SK-N-SH treated with all-trans-retinoic acid at 6 μM for 48 hours (cell line): ENCODE measurements at places on chromosomes 4 and X.

GRCh38 chr4:10492464-10492863, 35.2 kb upstream of the ZNF518B start:
- no peak for ATAC-seq

- no peak for ATAC-seq
These were observed 6.8 kb downstream of the MECP2 start for GRCh38 chrX:154090731-154091130.

DNA sequence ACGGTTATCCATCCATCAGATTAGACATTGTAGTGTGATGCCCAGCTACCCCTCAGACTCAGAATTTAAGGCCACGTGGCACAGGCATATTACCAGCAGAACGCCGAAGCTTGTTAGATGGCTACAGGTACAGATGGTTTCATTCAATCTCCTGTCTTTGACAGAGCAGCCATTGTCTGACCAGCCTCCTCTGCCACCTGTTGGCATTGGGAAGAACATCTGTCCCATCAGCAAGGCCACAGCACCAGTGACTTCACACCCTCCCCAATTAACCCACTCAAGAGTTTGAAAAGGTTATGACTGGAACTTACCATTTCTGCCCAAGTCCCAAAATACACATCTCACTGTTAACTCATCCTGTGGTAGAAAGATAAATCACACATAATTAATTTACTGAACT, 22.0 kb upstream of the PHKA2 start:
- 0 out of 3 replicates have a peak, but pooled peaks have one; percentile 20 for ATAC-seq

GRCh38 chrX:11664211-11665167, 1.2 kb downstream of the ARHGAP6 start:
- no peak; the same call in 2 of the 3 replicates for ATAC-seq

DNA sequence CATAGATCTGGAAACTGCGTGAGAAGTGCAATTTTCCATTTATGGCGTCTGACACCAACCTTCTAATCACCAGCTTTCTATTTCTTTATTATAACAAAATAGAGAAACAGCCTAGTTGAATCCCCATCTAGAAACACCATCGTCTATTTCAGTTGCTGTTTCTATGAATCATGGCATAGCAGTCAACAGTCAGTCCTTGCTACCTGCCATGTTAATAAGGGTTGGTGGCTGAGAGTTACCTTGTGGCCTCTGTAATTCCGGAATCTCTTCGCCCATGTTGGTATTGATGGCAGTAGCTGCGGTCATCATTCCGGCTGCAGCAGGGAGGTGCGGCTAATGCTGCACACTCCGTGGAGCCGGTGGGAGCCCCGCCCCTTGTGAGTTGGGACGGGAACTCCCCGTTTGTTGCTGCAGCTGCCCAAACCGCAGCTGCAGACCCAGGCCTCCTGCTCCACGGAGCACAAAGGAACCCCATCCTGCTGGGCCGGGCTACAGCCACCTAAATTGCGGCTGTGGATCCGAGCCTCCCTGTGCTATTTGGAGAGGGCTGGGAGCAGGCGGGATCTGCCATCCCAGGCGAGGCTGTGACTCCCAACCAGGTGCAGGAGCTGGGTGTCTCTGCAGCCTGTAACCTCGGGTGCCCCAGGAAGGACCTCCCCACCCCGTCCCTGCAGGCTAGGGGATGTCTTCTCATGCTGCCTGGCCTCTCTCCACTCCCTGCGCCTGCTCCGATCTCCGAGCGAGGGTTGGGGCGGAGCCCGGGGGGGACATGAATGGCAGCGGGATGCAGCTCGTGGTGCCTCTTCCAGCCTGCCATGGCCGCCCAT, 115.4 kb upstream of the STK26 start:
- no peak for ATAC-seq

DNA sequence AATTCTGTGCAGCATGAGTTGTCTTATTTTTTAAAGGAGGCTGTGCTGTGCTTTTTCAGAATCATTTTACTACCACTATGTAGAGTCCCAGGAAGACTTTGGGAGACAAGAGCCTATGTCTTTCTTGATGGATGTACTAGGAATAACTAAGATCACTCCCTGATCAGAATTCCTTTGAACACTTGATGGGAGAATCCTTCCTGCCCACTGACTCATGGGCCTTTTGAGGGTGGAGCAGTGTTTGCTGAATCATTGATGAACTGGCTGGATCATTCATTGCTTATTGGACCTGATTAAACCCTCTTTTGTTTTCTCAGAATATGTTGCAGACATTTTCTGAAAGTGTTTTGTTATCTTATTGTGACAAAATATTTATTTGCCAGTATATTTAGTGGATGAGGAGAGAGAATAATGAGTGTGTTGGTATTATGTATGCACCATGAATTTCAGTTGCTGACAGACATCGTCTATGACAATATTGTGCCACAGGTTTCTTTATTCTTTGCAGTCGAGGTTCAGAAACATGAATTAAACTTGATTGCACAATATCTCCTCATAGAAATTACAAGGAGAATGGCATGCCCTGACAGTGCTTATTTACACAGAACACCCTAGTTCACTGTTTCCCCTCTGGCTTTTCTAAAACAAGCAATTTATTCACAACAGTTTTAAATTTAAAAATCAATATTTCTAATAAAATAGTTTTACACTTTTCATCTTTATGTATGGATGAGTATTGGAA, 36.3 kb downstream of the POU4F2 start:
- no peak for ATAC-seq

DNA sequence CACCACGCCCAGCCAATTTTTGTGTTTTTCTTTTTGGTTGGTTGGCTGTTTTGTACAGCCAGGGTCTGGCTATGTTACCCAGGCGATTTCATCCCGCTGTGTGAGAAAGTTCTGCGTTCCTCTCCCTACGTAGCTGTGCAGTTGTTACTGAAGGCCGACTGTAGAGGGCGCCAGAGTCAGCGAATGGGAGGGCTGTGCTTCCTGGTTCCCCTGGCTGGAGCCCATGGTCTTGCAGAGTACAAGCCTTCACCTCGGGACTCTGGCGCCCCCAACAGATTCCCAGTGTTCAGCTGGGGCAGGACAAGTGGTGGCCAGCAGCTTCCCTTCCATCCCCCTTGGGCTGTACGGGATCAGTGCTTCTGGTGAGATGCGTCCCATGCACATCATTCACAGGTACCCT, 5.6 kb upstream of the CT45A1 start:
- peak; percentile 84 for ATAC-seq

GRCh38 chr4:174600391-174600790, 78.1 kb upstream of the HPGD start:
- ATAC-seq, result no peak

GRCh38 chrX:8043121-8043520, 115.9 kb upstream of the PNPLA4 start:
- no peak for ATAC-seq

- no peak for ATAC-seq
These were observed 633.1 kb downstream of the GRXCR1 start for GRCh38 chr4:43525646-43526045.

DNA sequence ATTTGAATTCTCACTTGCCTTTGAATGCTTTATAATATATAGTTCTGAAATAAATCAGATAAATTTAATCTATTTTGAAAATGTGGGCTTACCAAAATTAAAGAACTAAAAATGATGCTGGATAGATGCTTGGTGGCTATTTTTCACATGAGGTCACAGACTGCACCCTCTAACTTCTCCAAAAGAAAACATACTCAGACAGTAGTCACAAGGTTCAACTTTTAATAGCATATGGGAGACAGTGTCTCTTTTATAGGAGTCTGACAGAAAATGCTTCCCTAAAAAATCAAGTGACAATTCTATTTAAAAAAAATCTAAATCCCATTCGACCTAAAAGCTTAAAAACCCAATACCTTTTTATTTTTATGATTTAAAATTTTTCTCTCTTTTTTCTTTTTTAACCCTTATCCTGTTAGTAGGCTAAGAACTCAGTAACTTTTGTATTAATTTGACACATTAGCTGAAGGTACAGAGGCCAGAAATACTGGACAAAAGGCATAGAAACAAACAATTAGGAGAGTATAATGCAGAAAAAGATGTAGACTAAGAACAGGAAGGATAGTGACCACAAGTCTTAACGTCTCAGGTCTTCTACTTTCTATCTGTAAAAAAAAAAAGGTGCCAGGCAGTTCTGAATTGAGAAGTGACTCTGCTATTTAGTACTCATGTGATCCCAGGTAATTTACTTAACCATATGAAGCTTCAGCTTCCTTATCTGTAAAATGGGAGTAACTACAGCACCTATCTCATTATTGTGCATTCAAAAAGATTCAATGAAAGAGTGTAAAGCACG, 7.6 kb downstream of the TIGD4 start:
- ATAC-seq, result no peak

- ATAC-seq, result no peak
These were observed 171.9 kb downstream of the TENM3 start for GRCh38 chr4:182415116-182415515.

GRCh38 chrX:20995829-20996228, 378.4 kb upstream of the CNKSR2 start:
- no peak for ATAC-seq

- peak; percentile 45 for ATAC-seq
These were observed 562 bp downstream of the AKAP17A start for GRCh38 chrX:1591863-1592469.

DNA sequence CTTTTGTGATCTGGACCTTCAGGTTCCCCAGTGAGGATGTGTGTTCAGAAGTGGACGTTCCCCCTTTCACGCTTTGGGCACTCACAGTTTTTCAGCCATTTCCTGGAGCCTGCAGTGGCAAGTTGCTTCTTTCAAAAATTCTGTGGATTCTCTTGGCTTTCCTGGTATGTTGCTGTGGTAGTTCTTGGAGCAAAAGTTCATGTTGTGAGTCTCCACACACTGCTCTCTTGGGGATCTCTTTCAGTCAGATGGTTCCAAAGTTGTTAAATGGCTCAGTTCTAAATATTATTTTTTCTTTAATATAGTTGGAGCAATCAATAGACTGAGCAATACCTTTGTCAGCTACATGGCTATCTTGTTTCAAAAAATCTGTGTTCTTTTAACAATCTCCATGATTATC, 28.5 kb upstream of the BANK1 start:
- no peak for ATAC-seq

DNA sequence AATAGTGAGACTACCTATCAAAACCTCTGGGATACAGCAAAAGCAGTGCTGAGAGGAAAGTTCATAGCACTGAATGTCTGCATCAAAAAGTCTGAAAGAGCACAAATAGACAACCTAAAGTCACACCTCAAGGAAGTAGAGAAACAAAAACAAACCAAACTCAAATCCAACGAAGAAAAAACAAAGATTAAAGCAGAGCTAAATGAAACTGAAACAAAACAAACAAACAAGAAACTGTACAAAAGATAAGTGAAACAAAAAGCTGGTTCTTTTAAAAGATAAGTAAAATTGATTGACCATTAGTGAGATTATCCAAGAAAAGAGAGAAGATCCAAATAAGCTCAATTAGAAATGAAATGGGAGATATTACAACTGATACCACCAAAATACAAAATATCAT, 378.3 kb upstream of the NDST4 start:
- ATAC-seq, result no peak

DNA sequence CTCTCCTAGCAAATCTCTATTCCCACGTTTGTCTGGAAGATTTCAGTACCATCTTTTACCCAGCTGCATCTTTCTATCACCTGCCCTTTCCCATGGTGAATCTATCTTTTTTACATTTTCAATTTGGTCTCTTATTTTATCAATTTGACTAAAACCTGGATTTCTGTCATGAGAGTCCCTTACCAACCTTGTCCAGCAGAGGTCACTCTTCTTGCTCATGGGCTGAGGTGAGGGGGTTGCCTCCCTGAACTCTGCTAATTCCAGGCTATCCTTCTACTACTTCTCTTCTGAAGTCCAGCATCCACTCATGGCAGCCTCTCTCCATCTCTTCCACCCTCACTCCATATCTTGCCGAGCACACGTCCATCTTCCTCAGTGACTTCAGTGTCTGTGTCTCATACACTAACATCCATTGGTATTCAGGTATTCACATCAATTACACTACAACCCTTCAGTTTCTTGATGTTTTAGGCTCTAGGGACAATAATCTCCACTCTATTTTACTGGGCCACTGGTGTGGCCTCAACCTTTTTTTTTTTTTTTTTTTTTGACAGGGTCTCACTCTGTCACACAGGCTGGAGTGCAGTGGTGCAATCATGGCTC, 17.8 kb upstream of the ZNF827 start:
- peak; percentile 68 for ATAC-seq
